ENCODE measurements at places on chromosomes 5 and 9.
A peak's percentile ranks its signal among the peaks of the same experiment; 100 is the strongest.

DNA sequence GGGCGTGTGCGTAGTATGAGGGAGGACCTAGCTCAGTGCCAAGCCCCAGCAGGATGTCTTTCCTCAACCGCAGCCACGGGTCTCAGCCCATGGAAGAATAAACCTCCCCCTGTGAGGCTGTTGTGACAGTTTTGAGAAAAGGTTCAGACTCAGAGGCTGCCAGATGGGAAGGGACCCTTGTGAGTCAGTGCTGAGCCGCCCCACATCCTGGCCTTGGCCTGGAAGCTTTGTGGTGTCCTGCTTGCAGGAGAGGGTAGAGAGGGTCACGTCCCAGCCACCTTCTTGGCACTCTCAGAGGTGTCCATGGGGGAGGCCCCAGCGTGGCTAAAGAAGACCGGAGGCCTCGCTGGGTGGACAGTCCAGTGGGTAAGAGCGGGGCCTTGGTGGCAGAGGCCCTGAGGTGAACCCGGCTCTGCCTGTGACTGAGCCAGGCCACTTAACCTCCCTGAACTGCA lies 2.8 kb downstream of the GRHPR start:
- no peak for DNase-seq

DNA sequence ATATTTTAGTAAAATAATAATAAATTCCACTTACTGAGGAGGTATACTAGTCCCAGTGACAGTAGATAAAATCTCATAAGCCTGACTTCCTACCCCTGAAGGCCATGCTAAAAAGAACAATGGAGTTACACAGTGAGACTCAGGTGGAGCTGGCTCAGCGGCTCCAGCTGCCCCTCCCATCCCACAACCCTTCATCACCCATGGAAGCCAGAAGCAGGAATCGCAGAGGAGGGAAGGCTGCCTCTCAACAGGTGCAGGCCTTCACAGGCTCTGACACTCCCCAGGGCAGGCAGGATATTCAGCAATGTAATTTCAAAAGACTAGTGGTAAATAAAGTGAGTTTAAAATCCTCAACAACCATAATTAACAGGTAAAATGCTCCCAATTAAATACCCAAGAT lies 67.5 kb downstream of the FANCC start:
- DNase-seq = no peak

DNA sequence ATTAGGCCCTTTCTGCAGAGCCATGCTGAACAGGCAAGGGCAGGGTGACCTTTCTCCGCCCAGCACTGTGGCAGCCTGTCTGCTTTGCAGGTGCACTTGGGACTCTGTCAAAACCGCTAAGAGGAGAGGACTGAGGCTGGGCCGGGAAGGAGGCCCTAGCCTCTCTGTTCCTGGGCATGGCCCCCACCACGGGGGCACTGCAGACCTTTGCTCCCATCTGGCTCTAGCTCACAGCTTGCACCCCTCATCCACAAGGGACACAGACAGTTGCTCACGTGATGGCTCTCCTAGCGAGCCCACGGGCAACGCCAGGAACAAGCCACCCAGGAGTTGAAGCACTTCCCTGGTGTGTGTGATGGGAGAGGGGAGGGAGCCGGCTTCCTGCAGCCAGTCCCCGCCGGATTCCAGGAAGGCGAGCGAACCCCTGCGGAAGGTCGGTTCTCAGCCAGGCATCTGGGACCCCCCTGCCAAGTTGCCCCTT lies 43.0 kb upstream of the FCN1 start:
- DNase-seq = no peak

DNA sequence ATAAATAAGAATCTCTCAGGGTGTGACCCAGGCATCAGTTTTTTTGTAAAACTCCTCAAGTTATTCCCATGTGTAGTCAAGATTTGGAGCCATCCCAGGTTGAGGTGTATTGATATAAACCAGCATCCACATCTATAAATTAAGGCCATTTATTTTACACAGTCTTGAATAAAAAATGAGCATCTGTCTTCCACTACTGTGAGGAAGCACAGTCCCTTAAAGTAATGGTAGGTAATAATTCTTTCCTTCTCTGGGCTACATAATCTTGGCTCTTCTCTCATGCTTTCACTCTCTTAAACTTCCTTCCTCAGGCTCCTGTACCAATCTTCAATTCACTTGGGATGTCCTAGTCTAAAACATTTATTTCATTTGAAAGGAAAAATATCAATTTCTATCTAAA lies 110.3 kb downstream of the PDE4D start:
- no peak for DNase-seq

DNA sequence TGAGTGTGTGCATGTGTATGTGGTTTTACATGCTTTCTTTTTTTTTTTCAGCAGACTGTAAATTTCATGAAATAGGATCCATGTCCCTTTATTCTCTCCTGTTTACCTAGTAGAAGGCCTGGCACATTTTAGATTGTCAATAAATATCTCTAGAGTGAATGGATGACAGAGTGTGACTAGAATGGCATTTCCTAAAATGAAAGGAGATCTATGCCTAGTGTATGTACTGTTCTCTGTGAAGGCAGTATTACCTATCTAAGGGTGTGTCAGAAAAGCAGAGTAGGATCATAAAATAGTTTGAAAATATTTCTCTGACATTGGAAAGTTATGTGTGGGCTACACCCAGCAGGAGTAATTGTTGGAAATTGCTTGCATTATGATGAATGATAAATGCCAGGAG lies 1876.0 kb upstream of the C9orf72 start:
- no peak for DNase-seq

DNA sequence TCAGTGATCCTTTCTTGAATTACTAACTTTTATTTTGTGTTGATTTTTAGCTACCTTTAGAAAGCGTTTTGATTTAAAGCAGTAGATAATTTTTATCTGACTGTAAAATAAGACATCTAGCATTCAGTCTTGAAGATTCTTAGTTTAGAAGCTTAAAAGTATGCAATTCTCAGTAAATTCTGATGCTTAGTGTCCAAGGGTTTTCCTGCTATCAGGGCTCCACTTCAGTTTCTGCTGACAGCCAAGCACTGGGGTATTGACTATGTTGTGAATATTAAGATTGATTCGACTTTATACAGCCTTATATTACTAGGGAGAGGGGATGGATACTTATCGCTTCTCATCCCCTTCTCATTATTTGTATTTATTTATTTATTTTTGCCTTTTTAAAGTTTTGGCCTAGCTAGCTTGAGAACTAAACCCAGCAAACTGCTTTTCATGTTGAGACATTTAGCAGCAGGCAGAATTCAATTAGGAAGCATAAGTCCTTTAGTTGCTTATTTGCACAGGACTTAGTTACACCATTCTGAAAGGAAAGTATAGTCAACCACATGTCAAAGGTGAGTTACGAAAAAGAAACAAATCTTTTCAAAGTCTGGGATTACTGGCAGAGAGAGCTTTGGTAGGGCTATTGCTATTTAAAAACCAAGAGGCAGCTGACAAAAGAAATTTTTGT lies 2.9 kb downstream of the PBX3 start:
- DNase-seq = no peak

GRCh38 chr9:127223266-127223665 lies 41.3 kb upstream of the GARNL3 start:
- no peak for DNase-seq

- DNase-seq = no peak
Measured at GRCh38 chr9:115183436-115183835, 65.5 kb upstream of the TNC start.

GRCh38 chr5:51181208-51181894 lies 201.9 kb upstream of the ISL1 start:
- no peak for DNase-seq

- DNase-seq = no peak
Measured at GRCh38 chr9:113148781-113149510, 1.9 kb upstream of the SLC31A2 start.

- no peak for DNase-seq
Measured at GRCh38 chr9:137482094-137482781, 23.1 kb upstream of the NSMF start.

GRCh38 chr5:109743770-109744212 lies 54.1 kb downstream of the MAN2A1 start:
- DNase-seq = no peak

DNA sequence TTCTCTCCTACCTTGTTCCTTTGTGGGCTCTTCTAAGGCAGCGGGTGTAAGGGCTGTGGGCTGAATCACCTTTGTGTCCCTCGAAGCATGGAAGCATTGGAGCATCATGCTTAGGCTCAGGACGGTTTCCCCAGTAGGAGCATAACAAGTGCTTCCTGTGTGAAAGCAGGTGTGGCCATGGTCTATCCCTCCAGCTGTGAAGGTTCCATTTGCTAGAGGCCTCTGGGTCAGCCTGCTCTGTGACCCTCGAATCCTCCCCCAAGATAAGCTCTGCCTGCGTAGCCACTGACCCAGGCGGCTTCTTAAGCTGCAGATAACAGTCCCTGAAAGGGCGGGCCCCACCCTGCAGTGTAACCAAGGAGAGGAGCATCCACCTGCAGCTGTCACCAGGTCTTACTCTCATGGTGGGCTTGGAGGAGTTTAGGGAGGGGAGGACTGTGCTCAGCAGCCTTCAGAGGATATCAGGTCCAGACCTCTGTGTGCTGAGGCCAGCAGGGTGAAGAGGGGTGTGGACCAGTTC lies 8.4 kb upstream of the NDST1 start:
- no peak for DNase-seq

- DNase-seq = no peak
Measured at GRCh38 chr5:123176224-123176937, 87.3 kb downstream of the PRDM6 start.

GRCh38 chr5:116296335-116297072 lies 211.7 kb downstream of the COMMD10 start:
- DNase-seq = no peak

DNA sequence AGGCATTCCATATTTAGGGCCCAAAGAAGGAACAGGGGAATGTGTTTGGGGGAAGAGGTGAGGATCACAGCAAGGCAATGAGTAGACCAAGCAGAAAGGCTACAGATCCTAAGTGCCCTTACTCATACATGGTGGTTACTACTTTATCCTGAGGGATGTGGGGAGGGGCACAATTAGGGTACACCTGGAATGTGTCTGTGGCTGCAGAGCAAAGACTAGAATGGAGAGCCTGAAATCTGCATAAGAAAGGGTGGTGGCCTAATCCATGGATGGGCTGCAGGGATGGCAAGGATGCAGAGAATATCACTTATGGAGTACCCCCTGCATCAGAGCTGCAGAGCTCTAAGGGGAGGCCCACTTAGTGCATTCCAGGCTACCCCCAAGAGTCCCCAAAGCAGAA lies 352.6 kb upstream of the TRPC7 start:
- no peak for DNase-seq

- peak; percentile 26 for DNase-seq
Measured at GRCh38 chr9:114311571-114312512, 11.1 kb upstream of the ORM1 start.

DNA sequence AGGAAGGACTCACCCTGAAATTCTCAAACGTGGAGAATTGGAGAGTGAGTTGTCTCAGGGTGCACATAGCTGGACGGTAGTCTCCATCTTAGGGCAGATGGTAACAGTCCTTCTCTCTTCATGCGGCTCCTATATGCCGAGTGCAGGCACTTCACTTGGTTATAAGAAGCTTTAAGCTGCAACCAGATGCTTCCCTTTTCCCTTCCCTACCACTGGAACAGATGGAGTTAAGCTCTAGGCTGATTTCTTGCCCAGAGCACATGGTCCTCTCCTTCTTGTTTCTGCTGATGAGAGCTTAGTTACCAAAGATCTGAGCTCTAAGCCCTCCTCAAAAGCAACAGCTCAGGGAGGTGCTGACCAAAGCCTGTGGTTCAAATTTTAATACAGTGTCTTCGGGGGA lies 355.7 kb downstream of the ARHGEF28 start:
- DNase-seq = no peak

DNA sequence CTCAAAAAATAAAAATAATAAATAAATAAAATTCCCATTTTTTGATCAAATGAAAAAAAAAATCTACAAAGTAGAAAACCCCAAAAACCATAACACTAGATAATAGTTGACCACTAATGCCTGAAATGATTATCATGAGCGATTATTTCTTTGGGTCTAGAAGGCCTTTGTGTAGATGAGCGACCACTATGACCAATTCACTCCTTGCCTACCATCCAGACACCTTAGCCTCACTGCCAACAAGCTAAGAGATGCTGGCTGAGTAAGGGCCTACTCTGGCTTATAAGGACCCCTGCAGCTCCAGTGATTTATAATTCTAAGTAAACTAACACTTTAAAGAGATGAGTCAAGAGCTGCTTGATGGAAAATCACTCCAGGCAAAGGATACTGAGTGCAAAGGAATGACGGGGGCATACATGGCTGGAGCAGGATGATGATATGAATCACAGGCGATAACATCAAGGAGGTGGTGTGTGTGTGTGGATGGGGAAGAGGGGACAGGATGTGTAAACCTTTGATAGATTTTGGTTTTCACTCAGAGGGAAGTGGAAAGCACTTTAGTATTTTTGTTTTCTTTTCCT lies 4.8 kb upstream of the F2RL1 start:
- DNase-seq = no peak

GRCh38 chr5:83025690-83026478 lies 51.3 kb downstream of the TMEM167A start:
- no peak for DNase-seq

GRCh38 chr9:95206143-95206542 lies 111.4 kb downstream of the FANCC start:
- no peak for DNase-seq

GRCh38 chr9:134377976-134378375 lies 51.7 kb downstream of the RXRA start:
- no peak for DNase-seq

- no peak for DNase-seq
Measured at GRCh38 chr9:36436909-36437308, 36.8 kb upstream of the RNF38 start.

- DNase-seq = no peak
Measured at GRCh38 chr5:57598756-57599155, 116.1 kb upstream of the ACTBL2 start.

GRCh38 chr9:91055845-91056244 lies 254.2 kb downstream of the SYK start:
- no peak for DNase-seq

DNA sequence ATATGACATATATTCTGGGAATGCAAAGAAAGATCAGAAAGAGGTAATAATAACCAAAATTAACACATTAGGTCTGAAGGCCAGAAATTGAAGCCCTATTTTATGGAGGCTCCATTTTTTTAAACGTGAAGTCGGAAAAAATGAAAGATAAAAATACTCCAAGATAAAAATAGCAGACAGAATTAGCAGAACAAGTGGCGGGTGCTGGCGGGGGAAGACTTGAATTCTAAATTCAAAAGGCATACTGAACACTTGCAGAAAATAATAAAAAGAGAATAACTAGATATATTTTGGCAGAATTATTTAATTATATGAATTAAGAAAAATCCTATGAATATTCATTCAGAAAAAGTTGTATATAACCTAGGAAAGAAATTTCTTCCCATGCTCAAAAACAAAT lies 543.7 kb upstream of the ACO1 start:
- DNase-seq = no peak

GRCh38 chr9:134544388-134545214 lies 97.0 kb upstream of the COL5A1 start:
- peak; percentile 57 for DNase-seq

GRCh38 chr5:142846406-142846805 lies 76.2 kb downstream of the ARHGAP26 start:
- DNase-seq = no peak

All from mesothelial cell of epicardium (in vitro differentiated cells).